SK-N-SH (cell line): ENCODE measurements at places on chromosomes 6 and 20.
A peak's percentile ranks its signal among the peaks of the same experiment; 100 is the strongest.

DNA sequence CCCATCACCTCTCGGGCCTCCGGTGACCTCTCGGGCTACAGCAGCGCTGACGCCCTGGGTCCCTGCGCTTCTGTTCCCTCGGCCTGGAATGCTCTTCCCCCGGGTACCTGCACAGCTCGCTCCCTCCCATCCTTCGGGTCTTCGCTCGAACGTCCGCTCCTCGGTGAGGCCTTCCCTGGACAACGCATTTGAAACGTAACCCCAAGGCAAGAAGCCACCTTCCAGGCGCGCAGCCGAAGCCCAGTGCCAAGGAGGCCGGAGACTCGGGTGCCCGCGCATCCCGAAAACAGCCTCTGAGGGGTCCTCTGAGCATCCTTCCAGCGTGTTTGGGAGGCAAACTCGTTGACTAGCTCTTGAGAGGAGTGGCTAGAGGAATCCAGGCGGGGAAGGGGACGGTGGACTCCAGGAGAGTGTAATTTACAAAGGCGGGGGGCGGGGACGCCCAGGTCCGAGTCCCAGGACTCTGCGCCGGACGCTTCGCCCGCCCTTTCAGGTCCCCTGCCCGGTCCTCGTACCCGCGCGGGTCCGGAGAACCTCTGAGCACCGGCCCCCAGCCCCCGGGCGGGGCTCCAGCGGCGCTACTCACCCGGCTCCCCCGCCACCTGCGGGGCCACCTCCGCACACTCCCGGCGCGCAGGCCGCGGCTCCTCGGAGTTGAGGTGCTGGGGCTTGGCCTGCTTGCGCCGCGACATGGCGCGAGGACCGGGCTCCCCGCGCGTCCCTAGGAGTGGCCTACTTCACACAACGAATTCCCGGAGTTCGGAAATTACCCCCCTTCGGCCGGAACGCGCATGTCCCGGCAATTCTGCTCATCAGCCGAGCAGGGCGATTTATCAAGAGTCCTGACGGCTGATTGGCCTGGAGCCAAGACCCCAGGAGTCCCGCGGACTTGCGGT, 86.8 kb downstream of the ZFP64 start:
- DNase-seq = peak; percentile 48
- H3K27me3 ChIP-seq = no peaks in the 10 kb centered on the region
- H3K36me3 ChIP-seq = no peaks in the 10 kb centered on the region
- H3K4me3 ChIP-seq = no peak overlapping the region
- H3K4me1 ChIP-seq = no peaks in the 10 kb centered on the region
- H3K27ac ChIP-seq = no peak overlapping the region

- no peak overlapping the region for H3K4me3 ChIP-seq
- H3K27me3 ChIP-seq = no peaks in the 10 kb centered on the region
- H3K36me3 ChIP-seq = no peaks in the 10 kb centered on the region
- DNase-seq = no peak
These were observed 2.2 kb downstream of the TM9SF4 start for GRCh38 chr20:32111753-32112152.

GRCh38 chr6:150830439-150831165, 34.9 kb upstream of the MTHFD1L start:
- no peak overlapping the region for H3K27ac ChIP-seq
- H3K27me3 ChIP-seq = no peaks in the 10 kb centered on the region
- DNase-seq = no peak
- no peaks in the 10 kb centered on the region for H3K4me1 ChIP-seq
- no peaks in the 10 kb centered on the region for H3K36me3 ChIP-seq

DNA sequence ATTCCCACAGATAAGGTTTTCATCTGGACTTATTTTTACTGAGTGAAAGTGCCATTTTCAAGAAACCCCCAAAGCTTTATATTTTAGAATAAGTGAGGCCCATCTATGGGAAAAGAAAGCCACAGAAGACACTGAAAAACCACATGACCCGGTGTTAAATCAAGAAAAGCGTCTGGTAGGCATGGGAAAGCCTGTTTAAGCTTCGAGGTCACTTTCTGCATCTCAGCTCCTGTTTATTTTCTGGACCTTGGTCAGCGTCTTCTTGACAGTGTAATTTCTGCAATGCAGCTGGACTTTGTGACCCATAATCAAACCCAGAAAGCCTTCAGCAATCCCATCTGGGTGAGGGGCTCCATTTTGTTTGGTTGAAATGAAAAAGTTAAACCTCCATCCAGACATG, 59.6 kb upstream of the NEDD9 start:
- no peak overlapping the region for H3K4me3 ChIP-seq
- H3K27ac ChIP-seq = no peak overlapping the region
- peaks cover 4% of the 10 kb centered on the region; the same call in 1 of the 2 replicates for H3K4me1 ChIP-seq
- H3K36me3 ChIP-seq = no peaks in the 10 kb centered on the region

DNA sequence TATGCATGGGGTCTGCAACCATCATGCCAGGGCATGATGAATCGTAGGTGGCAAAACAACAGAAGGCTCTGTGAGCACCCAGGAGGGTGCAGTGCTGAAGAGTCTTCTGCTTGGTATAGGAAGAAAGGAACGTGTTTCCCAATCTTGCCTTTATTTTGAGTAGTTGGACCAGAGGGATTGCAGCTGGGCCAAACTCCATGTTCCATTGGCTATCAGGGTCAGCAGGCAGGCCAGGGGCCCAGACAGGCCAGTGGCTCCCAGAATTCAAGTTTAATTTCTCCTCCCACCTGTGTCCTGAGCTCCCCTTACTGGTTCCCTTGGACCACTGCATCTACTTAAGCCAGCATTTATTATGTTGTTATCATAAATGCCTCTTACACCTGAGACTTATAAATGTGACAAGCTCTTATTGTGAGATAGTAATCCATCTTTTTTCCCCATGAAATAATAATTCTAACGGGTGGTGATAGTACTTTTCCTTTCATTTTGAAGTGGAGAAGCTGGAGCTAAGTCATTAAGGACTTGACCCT, 918 bp upstream of the TRIM38 start:
- H3K4me1 ChIP-seq = no peaks in the 10 kb centered on the region
- no peaks in the 10 kb centered on the region for H3K27me3 ChIP-seq
- DNase-seq = no peak
- H3K36me3 ChIP-seq = no peaks in the 10 kb centered on the region
- H3K4me3 ChIP-seq = no peak overlapping the region

DNA sequence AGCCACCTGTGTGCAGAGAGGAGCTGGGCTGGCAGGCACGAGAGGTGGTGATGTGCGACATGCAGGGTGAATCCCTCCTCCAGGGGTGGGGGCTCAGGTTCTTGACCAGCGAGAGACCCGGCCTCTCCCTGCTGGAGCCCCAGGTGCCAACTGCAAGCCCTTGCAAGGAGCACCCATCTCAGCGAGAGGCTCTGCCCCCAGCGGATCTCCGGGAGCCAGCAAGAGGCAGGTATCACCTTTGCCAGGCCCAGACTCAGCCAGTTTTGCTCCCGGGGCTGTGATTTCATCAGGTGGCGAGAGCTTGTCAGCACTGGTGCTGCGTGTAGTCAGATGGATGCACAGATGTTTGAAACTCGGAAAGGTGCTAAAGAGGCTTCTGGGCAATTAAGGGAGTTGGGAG, 87.7 kb downstream of the TFAP2C start:
- H3K4me3 ChIP-seq = no peak overlapping the region
- H3K27me3 ChIP-seq = peaks cover 18% of the 10 kb centered on the region
- no peaks in the 10 kb centered on the region for H3K36me3 ChIP-seq
- no peak for DNase-seq
- H3K4me1 ChIP-seq = no peaks in the 10 kb centered on the region

GRCh38 chr6:156589281-156589680, 187.9 kb upstream of the ARID1B start:
- no peak for DNase-seq
- H3K27me3 ChIP-seq = no peaks in the 10 kb centered on the region
- no peaks in the 10 kb centered on the region for H3K36me3 ChIP-seq
- no peaks in the 10 kb centered on the region for H3K4me1 ChIP-seq

GRCh38 chr6:149318581-149319286, 1.2 kb downstream of the TAB2 start:
- peaks cover 13% of the 10 kb centered on the region for H3K4me1 ChIP-seq
- H3K27ac ChIP-seq = peak overlapping the region; percentile 50
- DNase-seq = peak; percentile 9
- H3K36me3 ChIP-seq = no peaks in the 10 kb centered on the region

GRCh38 chr20:10902576-10903282, 228.9 kb upstream of the JAG1 start:
- H3K4me3 ChIP-seq = no peak overlapping the region
- no peak for DNase-seq
- no peaks in the 10 kb centered on the region for H3K27me3 ChIP-seq

DNA sequence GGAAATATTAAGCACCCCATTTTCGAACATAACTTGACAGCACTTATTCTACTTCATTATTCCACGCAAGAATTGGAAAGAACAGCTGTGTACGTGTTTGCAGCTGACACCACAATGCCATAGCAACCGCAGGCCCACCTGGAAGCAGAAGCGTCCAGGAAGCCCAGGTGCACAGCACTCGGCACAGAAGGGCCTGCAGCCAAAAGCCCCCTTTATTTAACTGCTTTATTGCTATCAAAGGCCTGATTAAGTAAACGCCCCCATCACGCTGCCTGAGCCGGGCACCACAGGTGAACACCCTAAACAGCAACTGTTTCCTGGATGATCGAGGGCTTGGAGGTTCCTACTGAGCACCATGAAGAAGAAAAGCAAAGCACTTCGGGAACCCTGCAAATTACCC, 6.3 kb downstream of the TAF4 start:
- no peaks in the 10 kb centered on the region for H3K27me3 ChIP-seq
- H3K36me3 ChIP-seq = no peaks in the 10 kb centered on the region
- 0 out of 2 replicates have a peak, but pooled peaks cover 11% of the 10 kb centered on the region for H3K4me1 ChIP-seq
- H3K4me3 ChIP-seq = no peak overlapping the region
- no peak overlapping the region for H3K27ac ChIP-seq

- peak; percentile 88 for DNase-seq
- no peak overlapping the region for H3K27ac ChIP-seq
These were observed 49.7 kb downstream of the RBM38 start for GRCh38 chr20:57440678-57441509.

GRCh38 chr6:170480050-170480692, 72.9 kb downstream of the PSMB1 start:
- H3K27me3 ChIP-seq = no peaks in the 10 kb centered on the region
- no peak for DNase-seq

- no peaks in the 10 kb centered on the region; the same call in 1 of the 2 replicates for H3K27me3 ChIP-seq
- H3K4me1 ChIP-seq = peaks cover 5% of the 10 kb centered on the region; the same call in 1 of the 2 replicates
- no peak overlapping the region for H3K4me3 ChIP-seq
- no peak overlapping the region for H3K27ac ChIP-seq
- no peaks in the 10 kb centered on the region for H3K36me3 ChIP-seq
These were observed 3.6 kb downstream of the PACSIN1 start for GRCh38 chr6:34469499-34469898.

DNA sequence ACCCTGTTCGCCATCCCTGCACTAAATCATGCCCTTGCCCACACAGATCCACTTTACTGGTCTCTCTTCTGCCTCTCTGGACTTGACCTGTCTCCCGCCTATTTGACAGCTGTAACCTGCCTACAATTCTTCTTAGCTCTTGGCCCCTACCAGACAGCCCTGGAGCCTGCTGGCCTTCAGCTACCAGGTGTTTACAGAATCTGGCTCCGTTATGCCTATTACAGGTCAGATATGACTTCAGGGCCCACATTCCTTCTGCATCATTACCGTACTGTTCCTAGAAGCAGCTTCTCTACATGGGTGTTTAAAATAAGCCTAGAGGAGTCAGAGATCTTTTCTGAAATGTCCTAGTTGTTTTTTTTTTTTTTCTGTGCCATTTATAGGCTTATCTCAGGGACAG, 45.4 kb upstream of the CCN6 start:
- no peak overlapping the region for H3K27ac ChIP-seq
- H3K4me3 ChIP-seq = no peak overlapping the region
- H3K27me3 ChIP-seq = no peaks in the 10 kb centered on the region
- H3K36me3 ChIP-seq = no peaks in the 10 kb centered on the region
- no peaks in the 10 kb centered on the region; the same call in 1 of the 2 replicates for H3K4me1 ChIP-seq

DNA sequence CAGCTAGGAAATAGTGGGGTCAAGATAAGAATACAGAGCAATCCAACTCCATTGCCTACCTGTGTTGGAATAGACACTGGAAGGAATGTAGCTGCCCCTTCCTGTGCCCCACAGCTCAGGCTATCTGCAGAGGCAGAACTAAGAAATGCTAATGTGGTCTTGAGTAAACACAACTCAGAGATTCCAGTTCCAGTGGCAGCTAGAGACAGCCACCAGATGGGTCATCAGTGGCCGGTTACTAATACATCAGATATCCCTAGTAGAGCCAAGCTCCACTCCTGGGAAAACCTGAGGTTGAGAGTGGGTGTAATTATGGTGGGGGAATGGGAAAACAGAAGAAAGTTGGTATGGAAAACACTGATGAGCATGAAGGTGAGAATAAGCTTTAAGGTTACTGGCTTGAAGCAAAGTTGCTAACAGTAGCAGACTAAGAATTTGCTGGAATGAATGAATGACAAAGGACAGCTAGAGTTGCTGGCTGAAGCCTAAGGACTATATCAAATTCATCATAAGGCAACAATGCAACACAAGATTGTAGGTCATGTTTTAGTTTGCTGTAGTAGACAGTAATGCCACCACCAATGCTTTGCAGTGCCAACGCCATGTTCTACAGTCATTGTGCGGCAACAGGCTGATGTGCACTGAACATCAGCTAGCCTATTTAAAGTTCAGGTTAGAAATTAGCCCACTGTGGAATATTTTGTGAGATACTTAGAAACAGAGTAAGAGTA, 28.3 kb upstream of the FAM83C start:
- no peaks in the 10 kb centered on the region for H3K27me3 ChIP-seq
- no peak overlapping the region for H3K4me3 ChIP-seq
- H3K36me3 ChIP-seq = no peaks in the 10 kb centered on the region
- H3K4me1 ChIP-seq = peaks cover 10% of the 10 kb centered on the region
- peak overlapping the region; percentile 92 for H3K27ac ChIP-seq

- no peaks in the 10 kb centered on the region for H3K27me3 ChIP-seq
- DNase-seq = peak; percentile 54
- peak overlapping the region; percentile 10; the same call in 1 of the 2 replicates for H3K4me3 ChIP-seq
- H3K36me3 ChIP-seq = no peaks in the 10 kb centered on the region
- peak overlapping the region; percentile 3; the same call in 1 of the 2 replicates for H3K27ac ChIP-seq
- H3K4me1 ChIP-seq = no peaks in the 10 kb centered on the region
These were observed 35.1 kb upstream of the RFPL4B start for GRCh38 chr6:112311950-112312547.

DNA sequence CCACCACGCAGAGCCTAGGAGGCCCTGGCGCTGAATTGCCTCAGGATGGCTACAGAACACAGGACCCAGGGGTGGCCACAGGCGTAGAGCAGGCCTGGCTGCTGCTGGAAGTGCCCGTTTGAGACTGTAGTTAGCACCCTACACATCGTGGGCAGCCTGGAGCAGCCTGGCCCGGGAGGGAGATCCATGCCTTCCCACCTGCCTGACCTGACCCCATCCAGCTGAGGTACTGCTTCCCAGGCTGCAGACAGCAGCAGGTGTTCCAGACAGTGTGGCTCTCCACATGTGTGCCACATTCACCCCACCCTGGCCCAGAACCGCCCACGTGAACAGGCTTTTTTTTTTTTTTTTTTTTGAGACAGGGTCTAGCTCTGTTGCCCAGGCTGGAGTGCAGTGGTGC, 20.9 kb upstream of the MAP1LC3A start:
- no peak overlapping the region for H3K4me3 ChIP-seq
- no peak overlapping the region for H3K27ac ChIP-seq
- H3K4me1 ChIP-seq = no peaks in the 10 kb centered on the region
- no peak for DNase-seq

DNA sequence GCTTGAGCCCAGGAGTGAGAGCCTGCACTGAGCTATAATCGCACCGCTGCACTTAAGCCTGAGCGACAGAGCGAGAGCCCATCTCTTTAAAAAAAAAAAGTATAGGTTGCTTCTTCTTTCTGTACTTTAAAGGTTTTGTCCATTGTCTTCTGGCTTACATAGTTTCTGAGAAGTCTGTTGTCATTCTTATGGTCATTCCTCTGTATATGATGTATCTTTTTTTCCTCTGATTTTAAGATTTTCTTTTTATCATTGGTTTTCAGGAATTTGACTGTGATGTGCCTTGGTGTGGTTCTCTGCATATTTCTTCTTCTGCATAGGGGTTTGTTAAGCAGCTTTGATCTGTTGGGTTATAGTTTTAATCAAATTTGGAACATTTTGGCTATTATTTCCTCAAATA, 29.1 kb downstream of the QRSL1 start:
- no peak overlapping the region for H3K27ac ChIP-seq
- no peak overlapping the region for H3K4me3 ChIP-seq
